Aorta (tissue), 5 donors: ENCODE measurements at places on chromosomes 1 and 21. TPM values are rescaled to one million over a fixed set of nuclear protein-coding genes. Genes with fewer than 3 reads are reported as not detected.

ADORA1 gene
- 0.71 TPM for total RNA-seq

LIN28A gene
- not detected for total RNA-seq

LDLRAD1 gene
- not detected for total RNA-seq

TOR1AIP2 gene
- total RNA-seq = 64.7 TPM

C4BPA gene
- 0.33 TPM for total RNA-seq

MFSD2A gene
- 1.5 TPM for total RNA-seq
